Activated naive CD4-positive, alpha-beta T cell treated with anti-CD3 and anti-CD28 coated beads for 36 hours (primary cell): ENCODE measurements at places on chromosomes 6 and 20. TPM values are rescaled to one million over a fixed set of nuclear protein-coding genes. Genes with fewer than 3 reads are reported as not detected.
A peak's percentile ranks its signal among the peaks of the same experiment; 100 is the strongest.

DNA sequence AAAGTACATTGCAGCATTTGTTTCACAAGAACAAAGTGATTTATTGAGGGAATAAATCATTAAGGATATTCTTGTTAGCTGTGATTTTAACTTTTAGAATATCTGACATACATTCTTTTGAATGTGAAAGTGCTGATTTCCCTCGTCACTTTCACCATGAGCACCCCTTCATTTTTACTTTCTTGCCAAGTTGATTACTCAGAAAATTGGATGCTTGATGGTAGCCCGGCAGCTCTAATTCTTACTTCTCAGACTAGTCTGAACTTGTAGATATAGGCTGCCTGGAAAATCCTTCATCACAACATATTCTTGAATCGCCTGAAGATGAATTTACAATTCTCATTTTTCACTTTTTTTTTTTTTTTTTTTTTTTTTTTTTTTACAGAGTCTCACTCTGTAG is 147.1 kb upstream of the SMLR1 start:
- DNase-seq = no peak

GRCh38 chr20:23637282-23638221 is at the start of gene CST3:
CST3 (minus strand) TSS chr20:23637955; CDS start chr20:23637862, 93 bp downstream.
- peak; percentile 10 for DNase-seq

GRCh38 chr20:47030271-47030810 is 135.7 kb downstream of the EYA2 start:
- no peak for DNase-seq

DNA sequence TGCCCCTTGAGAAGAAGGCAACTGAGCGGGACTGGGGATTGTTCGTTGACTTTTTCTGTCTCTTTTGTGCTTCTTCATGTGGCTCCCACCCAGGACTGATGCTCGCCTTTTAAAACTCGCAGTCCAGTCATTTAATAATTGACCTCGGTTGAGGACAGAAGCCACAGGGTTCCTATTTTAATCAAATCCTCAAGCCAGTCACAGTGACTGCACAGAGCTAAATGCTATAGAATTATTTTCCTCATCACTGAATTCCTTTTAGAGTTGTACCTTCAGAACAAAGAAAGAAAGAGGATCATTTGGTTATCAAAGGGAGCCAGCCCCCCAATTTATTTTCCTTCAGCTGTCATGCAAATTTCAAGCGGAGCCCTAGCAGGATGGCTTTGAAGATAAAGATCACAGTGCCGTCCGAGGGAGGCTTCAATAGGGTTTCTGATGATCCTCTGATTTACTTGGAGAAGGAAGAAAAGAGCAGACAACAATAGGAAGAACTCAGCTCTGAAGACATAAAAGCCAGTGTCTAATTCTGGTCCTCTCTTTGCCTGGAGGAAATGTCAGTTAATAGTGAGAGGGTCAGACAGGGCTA is 186.6 kb downstream of the DOK5 start:
- DNase-seq = no peak

GRCh38 chr6:25297823-25298522 is 18.8 kb downstream of the CARMIL1 start:
- no peak for DNase-seq

DNA sequence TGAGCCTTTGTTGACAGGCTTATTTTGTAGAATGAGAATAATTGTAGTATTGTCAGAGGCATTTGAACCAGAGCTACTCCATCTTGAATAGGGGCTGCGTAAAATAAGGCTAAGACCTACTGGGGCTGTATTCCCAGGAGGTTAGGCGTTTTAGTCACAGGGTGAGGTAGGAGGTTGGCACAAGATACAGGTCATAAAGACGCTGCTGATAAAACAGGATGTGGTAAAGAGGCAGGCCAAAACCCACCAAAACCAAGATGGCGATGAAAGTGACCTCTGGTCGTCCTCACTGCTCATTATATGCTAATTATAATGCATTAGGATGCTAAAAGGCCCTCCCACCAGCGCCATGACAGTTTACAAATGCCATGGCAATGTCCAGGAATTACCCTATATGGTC is 82.7 kb downstream of the PFDN4 start:
- no peak for DNase-seq

- DNase-seq = no peak
Observed at GRCh38 chr6:25612666-25613065, 39.3 kb upstream of the SCGN start.

GRCh38 chr20:21548390-21549035 is 34.6 kb upstream of the NKX2-2 start:
- DNase-seq = peak; percentile 80

DNA sequence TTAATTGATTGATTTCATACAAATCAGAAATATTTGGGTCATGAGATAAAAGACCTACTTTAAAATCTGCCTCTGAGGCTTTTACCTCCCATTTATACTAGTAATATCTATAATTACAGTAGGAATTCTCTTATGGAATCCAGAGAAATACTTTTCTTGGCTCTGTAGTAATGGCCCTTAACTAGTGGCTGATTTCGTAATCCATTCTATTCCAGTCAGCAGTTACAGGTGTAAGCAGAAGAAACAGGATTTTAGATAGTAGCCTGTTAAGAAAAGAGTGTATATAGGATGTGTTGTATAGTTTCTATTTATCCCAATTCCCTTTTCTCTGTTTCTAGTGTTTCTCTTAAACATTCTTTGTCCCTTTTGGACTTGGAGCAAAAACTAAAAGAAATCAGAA is 21.2 kb downstream of the PEX3 start:
- DNase-seq = no peak

GRCh38 chr6:49004801-49005200 is 458.3 kb downstream of the MMUT start:
- DNase-seq = no peak

GRCh38 chr6:158565122-158565429 is 5.2 kb downstream of the TMEM181 start:
- DNase-seq = no peak

DNA sequence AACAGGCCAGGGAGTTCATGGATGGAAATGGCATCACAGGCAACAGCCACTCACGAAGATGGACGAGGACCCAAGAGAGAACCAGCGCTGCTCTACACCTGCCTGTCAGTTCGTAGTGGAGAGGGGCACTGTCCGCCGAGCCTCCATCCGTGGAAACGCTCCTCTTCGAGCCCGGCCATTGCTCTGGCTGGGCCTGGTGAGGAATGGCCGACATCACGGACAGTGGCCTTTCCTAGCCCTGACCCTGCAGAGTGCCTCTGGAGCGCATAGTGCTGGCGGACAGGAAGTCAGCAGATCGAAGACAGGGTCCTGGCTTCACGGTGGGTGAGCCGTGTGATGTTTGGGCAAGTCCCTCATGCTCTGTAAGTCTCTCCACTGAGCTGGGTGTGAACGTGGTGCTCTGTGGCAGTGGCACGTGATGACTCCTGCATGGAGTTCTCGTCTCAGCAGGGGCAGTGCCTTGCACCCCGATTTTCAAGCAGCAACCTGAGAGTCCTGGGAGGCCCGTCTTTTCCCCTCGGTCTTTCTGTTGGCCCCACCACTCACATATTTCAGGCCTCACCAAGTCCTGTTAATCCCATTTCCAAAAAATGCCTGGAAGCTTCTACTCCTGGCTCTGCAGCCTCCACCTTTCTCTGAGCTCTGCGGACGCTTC is 214.4 kb downstream of the ERMARD start:
- no peak for DNase-seq

GRCh38 chr6:75384116-75384515 is 99.5 kb upstream of the TMEM30A start:
- DNase-seq = no peak

ESR1 gene
- 0.52 TPM for total RNA-seq

SLA2 gene
- total RNA-seq = 44.1 TPM
